ENCODE measurements at places on chromosomes 4 and X.

GRCh38 chr4:23135792-23136645, 443.3 kb downstream of the GBA3 start:
- peak; percentile 81 for DNase-seq

GRCh38 chr4:163681208-163681821, 186.8 kb downstream of the TMA16 start:
- peak; percentile 63 for DNase-seq

- DNase-seq, result no peak
These were observed 25.3 kb downstream of the APBB2 start for GRCh38 chr4:41189076-41189475.

DNA sequence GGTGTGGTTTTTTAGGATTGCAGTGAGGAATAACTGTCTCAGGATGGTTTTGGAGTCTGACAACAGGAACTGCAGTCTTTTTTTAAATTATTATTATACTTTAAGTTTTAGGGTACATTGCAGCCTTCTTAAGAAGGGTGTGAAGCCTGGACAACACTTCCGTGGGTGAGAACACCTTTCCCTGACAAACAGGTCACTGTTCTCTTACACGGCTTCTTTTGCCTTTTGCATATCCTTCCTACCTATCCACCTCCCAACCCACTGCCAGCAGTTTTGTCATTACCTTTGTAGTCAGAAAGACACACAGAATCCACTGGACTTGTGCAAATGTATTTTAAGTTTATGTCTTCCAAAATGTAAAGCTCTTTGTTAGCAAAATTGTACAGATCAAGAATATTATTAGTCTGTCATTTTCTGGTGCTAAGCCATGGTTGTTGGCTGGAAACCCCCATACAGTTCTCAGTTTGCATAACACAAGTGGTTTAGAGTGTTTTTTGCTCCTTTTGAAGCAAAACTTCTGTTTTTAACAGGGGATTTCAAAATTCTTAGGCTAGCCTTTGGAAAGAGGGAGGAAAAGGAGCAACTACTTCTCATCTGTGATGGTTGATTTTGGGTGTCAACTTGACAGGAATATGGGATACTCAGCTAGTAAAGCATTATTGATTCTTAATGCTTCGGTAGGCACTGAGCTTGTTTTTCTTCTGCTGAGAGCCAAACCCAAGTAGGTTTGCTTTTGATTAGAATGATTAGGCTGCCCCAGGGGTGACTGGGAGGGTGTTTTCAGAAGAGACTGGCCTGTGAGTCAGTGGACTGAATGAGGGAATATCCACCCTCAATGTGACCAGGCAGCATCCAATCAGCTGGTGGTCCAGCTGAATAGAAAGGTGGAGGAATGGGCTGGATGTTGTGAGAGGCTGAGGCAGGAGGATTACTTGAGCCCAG, 29.4 kb upstream of the KLHL2 start:
- DNase-seq, result no peak

DNA sequence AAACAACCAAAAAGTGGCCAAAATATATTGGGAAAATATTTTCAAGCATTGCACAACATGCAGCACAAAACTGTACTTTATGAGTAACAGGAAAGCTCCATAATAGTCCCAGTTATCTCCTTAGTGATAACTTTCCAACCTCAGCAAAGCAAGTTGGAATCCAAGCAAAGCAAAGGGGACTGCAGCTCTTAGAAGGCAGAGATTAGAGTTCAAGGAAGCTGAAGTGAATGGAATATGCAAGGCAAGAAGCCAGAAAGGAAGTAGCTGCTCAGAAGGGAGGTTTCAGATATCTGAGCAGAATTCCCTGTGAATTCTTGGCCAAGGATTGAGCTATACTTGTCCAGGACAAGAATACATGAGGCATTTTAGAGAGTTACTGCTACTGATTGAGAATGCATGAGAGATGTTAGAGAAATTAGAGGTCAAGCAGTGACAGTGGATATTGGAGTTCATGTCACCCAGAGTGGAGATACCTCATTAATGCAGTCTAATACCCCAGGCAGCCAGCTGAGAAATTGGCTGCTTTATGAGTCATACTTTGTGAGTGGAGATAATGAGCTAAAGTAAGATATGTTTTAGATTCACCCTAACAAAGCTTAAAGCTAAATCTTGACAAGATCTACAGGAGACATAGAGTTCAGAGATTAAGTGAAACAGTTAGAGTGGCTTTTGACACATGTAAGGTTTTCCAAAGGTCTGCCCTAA, 102.8 kb downstream of the INPP4B start:
- peak; percentile 6 for DNase-seq

- DNase-seq, result peak; percentile 76
These were observed 600.6 kb downstream of the ANKRD50 start for GRCh38 chr4:124111922-124112321.

GRCh38 chr4:138414202-138414601, 172.1 kb upstream of the SLC7A11 start:
- no peak for DNase-seq

DNA sequence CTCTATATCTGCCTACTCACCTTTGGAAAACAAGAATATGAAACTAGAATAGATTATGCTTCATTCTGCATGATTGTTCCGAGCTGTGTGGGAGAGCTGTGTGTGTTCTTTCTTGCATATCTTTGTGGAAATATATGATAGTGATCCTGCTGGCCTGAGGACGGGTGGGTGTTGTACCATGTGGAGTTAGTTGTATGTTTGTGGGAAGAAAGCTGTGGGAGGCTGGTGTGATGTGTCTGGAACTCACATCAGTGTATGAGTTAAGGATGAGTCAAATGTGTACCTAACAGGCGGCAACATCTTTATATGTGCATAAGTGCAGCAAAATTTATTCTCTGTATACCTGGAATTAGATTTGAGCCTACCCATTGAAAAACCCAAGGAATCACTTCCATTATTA, 208.1 kb upstream of the ADGRL3 start:
- DNase-seq, result no peak

DNA sequence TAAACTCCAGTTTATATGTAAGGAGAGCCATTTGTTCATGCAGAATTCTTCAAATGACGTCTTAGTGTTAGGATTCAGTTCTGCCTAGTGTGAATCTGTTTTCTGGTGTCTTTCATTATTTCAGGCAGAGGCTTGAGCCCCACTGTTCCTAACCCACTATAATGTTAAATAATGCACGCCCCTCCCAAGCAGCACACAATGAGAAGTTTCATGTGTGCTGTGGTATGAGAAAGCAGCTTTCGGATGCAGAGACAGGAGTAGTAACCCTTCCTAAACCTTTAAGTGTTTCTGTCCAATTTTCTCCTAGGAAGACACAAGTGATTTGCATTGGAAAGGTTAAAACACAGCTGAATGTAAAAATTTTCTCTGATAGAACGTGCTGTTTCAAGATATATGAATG, 54.5 kb downstream of the TRIM2 start:
- no peak for DNase-seq
